RCC 7860 (cell line): ENCODE measurements at places on chromosomes 11 and 22.
A peak's percentile ranks its signal among the peaks of the same experiment; 100 is the strongest.

- peak; percentile 10 for DNase-seq
These were observed 46.4 kb downstream of the CD82 start for GRCh38 chr11:44611687-44612434.

GRCh38 chr22:18965526-18966421 is 29.7 kb upstream of the PRODH start:
- no peak for DNase-seq

- no peak for DNase-seq
These were observed 1131.9 kb downstream of the BRD1 start for GRCh38 chr22:48695731-48696305.

GRCh38 chr11:18527512-18527911 is 770 bp upstream of the TSG101 start:
- DNase-seq, result peak; percentile 30

- DNase-seq, result no peak
These were observed 55.6 kb upstream of the MRGPRX1 start for GRCh38 chr11:18994860-18995259.

- DNase-seq, result no peak
These were observed 305.9 kb upstream of the MTNR1B start for GRCh38 chr11:92663539-92663938.

- DNase-seq, result no peak
These were observed 42.8 kb downstream of the ZNF202 start for GRCh38 chr11:123698546-123699127.

DNA sequence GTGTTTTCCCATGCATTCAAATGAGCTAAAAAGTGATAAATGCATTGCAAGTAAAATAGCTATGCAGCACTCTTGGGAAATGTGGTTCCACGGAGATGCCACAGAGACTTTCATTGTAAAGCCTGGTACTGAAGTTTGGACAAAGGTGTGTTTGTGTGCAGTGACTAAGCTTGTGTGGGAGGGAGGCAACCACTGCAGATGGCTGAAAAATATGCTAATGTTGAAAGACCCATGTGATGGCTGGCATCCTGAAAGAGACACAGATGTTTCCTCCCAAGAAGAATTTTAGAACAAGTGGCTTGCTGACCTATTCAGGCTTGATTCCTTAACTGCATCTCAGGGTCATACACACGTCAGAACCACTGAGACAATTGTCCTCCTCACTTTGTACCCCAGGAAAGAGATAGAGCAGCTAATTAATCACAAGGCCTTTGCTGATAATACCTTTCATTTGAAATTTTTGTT is 73.8 kb downstream of the FAM76B start:
- no peak for DNase-seq

GRCh38 chr11:121802542-121802941 is 313.5 kb downstream of the BLID start:
- DNase-seq, result no peak

GRCh38 chr22:34414467-34415440 is 494.5 kb upstream of the LARGE1 start:
- DNase-seq, result peak; percentile 63

GRCh38 chr11:30423279-30423648 is 100.4 kb downstream of the ARL14EP start:
- no peak for DNase-seq

DNA sequence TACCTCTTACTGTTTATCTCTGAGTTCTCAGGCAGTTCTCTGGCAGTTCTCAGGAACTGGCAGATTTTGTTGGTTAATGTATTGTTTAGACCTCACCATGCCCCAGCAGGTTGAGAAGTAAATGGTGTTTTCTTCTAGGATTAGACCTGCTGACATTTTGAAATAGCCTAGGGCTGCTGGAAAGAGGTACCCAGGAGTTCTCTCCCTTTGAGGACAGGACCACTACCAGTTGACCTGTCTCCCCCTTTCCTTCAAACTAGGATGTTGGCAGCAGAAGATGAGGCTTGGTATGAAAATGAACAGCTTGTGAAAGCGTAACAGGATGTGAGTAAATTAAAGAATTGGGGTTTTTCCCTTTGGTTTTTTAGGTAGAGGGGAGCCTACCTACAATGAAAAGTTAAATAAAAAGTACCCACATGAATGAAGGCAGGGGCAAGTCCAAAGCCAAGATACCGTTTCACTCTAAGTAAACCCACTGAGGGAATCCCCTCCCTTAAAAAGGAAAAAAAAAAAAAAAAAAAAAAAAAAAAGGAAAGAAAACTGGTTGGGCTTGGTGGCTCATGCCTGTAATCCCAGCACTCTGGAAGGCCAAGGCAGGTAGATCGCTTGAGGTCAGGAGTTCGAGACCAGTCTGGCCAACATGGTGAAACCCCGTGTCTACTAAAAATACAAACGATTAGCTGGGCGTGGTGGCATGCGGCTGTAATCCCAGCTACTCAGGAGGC is 96.2 kb downstream of the PDHX start:
- DNase-seq, result no peak

- DNase-seq, result no peak
These were observed 15.0 kb upstream of the WT1 start for GRCh38 chr11:32450372-32450771.

GRCh38 chr22:49638788-49639187 is 188.9 kb downstream of the BRD1 start:
- DNase-seq, result peak; percentile 32

DNA sequence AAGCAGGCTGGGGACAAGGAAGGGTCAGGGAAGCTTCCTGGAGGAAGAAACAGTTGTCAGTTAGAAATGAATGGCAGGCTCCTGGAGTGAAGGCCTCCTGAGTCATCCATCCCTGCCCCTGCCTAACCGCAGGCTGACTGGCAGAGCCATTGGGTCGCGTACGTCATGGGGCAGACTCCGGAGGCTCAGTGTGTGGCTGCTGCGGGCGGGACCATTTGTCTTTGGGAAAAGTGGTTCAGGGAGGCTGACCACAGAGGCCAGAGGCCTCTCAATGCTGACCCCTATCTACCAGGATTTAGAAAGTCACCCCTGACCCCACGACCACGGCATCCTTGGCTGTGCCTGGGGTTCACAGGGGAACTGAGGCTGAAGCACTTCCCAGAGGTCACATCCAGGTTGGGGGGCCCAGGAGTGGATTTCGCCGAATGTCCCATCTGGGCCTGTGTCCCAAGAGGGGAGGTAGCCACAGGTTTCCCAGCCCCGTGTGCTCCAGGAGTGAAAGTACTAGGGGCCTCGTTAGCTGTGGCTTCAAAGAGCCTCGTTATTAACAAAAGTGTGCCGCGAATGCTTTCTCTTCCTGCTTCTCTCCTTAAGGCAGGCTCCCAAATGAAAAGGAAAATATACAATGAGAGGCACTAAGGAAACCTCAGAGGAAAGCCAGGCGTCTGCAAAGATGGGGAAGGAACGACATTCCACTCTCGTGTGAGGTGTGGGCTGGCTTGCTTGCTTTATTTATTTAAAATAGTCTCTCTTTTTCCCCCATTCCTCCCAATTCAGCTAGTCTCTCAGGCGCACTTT is 58.9 kb downstream of the FLRT1 start:
- peak; percentile 91 for DNase-seq

GRCh38 chr22:24200619-24201212 is 19.4 kb downstream of the SUSD2 start:
- DNase-seq, result peak; percentile 67

DNA sequence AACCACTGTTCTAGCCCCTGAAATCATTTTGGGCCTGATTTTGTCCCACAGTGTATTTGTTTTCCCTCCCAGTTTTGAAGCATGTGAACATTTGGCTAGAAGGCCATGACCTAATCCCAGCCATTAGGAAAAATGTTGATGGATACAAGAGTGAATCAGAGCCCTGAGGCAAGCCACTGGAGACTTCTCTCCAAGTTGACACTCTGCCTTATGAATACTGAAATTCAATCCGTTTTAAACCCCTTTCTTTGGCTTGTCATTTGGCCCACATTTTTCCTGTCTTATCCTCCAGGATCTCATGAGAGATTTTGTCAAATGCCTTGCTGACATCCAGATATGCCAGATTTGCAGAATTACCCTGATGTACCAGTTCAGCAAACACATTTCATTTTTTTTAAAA is 158.8 kb downstream of the FAT3 start:
- no peak for DNase-seq

DNA sequence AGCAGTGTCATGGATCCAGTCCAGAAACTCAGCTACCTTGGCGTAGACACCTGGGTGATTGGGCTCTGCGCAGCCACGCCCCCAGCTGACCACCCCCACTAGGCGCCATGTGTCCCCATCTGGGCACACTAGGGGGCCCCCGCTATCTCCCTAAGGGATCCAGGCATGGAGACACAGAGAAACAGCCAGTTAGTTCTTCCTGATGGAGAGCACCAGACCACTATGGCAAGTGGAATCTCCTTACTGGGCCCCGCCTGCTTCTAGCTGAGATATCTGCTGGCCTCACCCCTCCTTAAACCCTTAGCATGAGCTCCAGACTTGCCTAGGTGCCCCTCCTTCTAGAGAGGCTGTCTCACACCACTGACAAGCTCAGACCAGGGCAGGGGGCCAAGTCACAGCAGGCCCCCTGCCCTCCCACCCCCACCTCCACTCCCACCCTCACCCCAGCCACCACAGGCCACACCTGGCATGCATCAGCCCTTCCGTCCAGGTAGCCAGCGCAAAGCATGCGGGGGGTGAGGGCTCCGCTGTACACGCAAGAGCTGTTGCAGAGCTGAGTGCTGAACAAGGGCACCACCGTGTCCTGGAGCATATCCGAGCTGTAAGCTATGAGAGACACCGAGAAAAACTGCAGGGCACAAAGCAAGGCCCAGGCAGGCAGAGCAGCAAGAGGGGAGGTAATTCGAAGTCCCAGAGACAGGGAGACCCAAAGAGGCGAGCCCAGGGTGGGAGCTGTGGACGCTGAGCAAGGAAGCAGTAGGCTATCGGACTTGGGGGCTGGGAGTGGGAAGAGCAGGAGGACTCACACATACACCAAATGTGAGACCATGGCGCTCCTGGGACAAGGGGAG is 16.1 kb downstream of the TMPRSS5 start:
- no peak for DNase-seq

DNA sequence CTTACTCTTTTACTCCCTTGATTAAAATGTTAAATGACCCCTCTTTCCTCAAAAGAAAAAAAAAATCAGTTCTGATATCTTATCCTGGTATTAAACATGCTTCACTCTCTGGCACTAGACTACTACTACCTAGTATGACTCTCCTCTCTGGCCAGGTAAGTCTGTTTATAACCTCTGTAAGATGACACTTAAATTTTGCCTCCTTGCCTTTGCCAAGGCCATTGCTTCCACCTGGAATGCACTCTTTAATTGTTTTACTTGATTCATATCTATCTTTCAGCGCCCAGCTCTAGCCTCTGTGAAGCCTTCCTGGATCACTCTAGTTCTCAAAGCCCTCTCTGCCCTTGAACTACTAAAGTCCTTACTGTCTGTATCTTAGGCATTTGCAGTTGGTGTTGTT is 170.4 kb downstream of the ETS1 start:
- DNase-seq, result no peak

GRCh38 chr11:98740321-98740720 is 280.4 kb upstream of the CNTN5 start:
- DNase-seq, result no peak

DNA sequence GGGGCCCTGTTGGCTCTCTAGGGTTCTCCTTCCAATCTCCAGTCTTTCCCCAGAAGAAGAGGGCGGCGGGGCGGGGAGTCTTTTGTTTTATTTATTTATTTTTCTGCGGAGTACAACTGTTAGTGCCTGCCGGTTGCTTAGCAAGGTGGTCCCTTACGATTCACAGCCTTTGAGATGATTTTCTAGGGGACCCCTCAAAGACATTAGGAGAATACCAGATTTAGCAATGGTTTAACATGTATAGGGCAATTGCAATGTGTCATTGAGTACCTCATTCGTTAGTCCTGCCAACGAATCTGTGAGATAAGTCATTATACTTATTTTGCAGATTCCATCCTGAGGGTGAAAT is 307 bp upstream of the MRPL16 start:
- DNase-seq, result no peak

DNA sequence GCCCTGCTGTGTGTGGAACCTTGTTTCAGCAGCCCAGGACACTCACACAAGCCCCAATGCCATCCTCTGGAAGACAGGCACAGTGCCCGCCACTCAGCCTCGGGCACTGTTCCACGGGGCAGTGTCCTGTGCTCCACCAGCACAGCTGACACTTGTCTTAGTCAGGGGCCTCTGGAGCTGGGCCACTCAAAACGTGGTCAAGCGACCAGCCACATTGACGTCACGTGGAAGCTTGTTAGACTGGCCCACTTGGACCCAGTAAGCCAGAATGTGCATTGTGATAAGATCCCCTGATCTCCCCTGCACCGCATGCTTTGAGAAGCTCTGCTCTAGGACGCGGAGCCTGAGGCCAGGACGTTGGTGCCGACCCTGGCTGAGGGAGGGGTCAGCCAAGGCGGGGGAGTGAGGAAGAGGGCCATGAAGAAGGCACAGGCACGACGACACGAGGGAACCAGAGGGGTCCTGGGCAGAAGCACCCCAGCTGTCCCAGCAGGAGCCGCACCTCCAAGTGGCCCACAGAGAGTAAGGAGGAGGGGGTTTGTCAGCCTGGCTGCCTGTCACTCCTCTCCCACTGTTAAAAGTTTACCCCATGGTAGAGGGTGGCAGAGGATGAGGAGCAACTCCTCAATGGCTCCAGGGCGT is 64.6 kb downstream of the LINC01488 start:
- no peak for DNase-seq

DNA sequence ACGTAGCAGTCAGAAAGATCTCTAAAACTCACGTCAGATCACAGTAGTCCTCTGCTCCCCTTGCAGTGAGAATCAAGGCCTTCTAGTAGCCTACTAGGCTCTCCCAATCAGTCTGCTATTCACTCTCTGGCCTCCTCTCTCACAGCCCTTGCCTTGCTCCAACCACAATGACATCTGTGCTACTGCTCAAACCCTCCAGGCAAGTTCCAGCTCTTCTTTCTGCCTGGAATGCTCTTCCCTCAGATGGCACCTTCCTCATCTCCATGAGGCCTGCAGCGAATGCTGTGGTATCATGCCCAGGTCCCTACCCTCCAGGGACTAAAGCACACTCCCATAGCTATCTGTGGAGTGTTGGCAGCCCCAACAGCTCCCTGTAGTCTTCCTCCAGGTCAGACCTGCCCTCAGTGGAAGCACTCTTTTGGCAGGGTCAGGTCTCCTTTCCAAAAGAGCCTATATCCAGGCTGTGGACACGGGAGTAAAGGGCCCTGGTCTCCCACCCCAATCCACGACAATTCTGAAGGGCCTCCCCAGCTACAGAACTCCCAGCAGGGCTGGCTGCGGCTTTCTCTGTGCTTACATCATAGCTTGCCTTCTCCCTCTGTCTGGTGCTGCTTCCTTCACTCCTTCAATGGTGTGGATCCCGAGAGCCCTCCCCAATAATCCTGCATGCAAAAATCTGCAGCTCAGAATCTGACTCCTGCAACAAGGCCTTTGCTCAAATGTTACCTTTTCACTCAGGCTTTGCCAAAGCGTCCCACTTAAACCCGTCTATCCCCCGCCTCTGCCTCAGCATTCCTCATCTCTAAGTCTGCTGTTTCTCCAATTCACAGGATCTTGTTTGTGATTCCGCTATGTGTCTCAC is 8.9 kb downstream of the HIRA start:
- no peak for DNase-seq
